ENCODE measurements at places on chromosomes 16 and 17.

DNA sequence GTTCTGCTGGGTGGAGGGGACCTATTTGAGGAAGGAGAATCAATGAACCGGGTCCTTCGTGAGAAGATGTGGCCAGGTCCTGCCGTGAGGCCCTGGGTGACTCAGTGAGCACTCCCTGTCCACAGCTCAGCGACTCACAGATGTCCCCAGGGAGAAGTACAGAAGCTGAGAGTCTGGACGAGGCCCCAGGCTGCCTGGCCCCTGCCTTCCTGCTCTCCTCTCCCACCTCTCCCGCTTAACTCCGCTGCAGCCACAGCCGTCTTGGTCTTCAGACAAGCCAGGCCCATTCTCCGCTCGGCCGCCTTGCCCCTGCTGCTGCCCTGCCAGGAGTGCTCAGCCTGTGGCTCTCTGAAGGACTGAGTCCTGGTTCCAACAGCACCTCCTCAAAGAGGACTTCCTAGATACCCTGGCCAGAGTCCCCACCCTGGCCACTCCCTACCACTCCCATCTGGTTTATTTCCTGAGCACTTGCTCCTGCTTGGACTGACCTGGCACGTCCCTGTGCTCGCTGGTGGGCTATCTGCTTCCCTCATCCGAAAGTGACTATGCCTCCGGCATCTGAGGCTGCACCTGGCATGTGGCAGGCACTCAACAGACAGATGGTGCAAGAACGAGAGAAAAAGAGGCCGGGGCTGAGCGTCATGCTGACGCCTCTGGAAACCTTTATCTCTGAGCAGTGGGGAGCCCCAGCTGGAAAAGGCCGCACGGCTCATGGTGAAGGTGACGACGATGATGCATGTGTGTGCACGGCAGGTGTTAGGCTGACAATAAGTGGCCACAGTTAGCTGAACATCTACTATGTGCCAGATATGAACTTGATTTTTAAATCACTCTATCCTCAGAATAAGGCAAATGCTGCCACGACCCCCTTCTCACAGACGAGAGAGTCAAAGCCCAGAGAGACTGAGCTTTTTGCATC, 9.2 kb upstream of the TNFRSF13B start:
- no peak for DNase-seq

GRCh38 chr17:39641883-39642282, 4.9 kb downstream of the STARD3 start:
- no peak for DNase-seq

GRCh38 chr16:30839523-30840227, 52.7 kb upstream of the ZNF629 start:
- no peak for DNase-seq

DNA sequence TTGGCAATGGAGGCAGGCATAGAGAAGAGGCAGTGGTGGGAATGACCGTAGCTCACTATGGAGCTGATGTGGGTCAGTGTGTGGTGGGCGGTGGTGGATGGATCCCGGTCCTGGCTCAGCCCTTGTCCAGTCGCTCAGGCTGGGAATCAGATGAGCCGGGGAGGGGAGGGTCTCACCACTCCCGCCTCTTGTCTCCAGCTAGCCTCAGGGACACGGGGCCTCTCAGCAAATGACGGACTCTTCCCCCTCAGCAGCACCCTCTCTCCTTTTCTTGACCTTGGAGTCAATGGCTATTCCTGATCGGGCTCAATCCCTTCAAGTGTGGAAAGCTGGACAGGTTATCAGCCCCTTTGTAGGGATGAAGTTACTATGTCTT, 208.5 kb downstream of the NTN1 start:
- no peak for DNase-seq

DNA sequence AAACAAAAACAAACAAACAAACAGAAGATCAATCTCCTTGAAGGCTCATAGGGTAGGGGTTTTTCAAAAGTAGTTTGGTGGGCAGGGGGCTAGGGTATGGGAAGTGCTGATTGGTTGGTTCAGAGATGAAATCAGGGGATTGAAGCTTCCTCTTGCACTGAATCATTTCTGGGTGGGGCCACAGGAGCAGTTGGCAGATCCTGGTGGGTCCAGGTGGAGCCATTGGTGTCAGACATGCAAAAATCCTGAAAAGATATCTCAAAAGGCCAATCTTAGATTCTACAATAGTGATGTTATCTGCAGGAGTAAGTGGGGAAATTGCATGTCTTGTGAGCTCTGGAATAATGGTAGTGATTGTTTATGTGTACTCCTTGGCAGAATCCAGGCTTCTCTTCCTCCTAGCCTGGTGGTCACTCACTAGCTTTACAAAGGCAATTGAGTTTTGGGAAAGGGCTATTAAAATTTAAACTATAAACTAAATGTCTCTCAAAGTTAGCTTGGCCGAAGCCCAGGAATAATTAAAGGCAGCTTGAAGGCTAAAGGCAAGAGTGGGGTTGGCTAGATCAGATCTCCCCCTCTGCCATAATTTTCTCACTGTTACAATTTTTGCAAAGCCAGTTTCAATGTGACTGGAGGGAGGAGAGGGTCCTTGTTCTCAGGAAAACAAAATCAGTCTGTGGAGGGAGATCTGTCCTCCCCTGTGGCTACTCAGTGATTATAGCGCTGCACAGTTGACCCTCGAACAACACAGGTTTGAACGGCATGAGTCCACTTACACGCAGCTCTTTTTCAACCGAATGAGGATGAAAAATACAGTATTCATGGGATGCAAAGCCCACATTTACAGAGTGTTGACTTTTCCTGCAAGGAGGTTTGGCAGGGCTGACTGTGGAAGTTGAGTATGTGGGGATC, 45.2 kb downstream of the RNF112 start:
- no peak for DNase-seq
